ENCODE measurements at places on chromosomes 2 and 18. TPM values are rescaled to one million over a fixed set of nuclear protein-coding genes. Genes with fewer than 3 reads are reported as not detected.
A peak's percentile ranks its signal among the peaks of the same experiment; 100 is the strongest.

DNA sequence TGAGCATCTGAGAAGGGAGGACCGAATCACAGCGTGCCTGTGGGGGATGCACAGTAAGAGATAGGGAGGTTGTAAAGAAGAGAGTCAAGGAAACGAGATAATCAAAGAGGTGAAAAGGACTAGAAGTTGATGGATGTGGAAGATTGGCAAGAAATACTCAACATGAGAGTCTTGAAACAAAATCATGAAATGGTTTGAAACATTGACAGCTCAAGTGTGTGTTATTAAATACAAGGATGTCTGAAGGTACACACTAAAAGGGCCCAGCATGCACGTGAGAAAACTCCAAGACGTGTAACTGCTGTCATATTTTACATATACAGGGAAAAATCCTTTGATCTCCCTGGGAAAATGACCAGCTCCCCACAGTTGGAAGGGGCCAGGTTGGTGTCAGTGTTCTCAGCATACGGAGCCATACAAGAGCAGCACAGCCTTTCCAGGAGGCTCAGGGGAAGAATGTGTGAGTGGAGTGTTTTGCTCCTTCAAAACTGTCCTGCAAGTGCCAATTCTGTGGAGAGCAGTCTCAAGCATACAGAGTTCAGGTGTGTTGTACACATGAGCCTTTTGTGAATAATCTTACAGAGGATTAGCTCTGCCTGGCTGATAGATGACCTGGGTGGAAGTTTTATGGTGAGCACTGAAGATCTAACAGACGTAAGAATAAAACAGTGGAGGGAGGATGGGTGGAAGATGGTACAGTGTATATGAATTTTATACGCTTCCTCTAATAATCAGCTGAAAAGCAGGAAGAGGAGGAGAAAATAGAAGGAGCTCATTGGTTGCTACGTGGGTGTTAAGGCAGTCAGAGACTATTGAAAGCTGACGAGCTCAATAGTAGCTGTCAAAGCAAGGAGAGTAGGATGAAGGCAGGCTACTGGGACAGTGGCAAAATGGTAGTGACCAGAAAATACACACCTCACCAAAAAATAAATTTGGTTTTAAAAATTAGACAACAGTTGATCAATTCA, 126.8 kb downstream of the ATP9B start:
- DNase-seq, result no peak
- H3K36me3 ChIP-seq, result peaks cover 28% of the 10 kb centered on the region
- no peak overlapping the region for H3K4me3 ChIP-seq
- H3K27me3 ChIP-seq, result no peaks in the 10 kb centered on the region
- H3K27ac ChIP-seq, result no peak overlapping the region
- peaks cover 6% of the 10 kb centered on the region for H3K4me1 ChIP-seq

Gene HIBCH
- 17.8 TPM for total RNA-seq

DNA sequence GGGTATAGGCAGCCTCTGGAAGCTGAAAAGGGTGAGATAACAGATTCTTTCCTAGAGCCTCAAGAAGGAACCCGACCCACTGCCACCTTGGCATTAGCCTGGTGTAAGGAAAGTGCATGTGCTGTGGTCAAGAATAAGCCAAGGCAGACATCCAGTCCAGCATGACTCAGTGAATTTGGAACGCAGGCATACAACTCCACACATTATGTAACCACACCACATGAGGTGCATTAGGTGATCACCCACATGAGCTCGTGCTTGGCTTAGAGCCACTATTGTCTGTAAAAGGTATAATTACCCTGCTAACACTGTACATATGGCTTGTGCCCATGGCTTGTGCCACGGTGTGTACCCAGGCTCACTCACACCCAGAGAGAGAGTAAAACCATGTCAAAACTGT, 583.7 kb upstream of the HNMT start:
- H3K36me3 ChIP-seq, result no peaks in the 10 kb centered on the region
- H3K4me1 ChIP-seq, result no peaks in the 10 kb centered on the region
- no peak overlapping the region for H3K27ac ChIP-seq
- DNase-seq, result no peak
- no peaks in the 10 kb centered on the region for H3K27me3 ChIP-seq

DNA sequence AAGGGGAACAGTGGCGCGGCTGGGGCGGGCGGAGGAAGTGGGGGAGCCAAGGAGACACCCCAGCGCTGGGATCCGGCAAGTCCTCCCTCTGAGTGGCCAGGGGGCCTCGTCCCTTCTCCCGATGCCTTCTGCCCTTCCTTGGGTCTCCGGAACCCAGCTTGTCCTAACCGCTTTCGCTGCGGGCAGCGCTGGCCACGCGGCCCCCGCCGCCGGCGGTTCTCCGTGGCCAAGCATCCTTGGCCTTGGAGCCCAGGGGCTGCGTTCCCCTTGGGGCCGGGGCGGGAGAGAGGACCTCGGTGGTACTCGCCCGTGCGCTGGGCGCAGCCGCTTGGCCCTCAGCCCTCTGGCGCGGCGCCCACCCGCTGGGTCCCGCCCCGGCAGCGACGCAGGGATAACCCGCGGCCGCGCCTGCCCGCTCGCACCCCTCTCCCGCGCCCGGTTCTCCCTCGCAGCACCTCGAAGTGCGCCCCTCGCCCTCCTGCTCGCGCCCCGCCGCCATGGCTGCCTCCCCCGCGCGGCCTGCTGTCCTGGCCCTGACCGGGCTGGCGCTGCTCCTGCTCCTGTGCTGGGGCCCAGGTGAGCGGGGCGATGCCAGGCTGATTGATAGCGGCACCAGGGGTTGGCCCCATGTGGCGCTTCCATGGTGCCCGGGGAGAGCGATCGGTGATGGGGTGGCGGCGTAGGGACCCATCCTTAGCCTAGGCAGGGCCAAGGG, 128.7 kb downstream of the UXS1 start:
- peaks cover 6% of the 10 kb centered on the region for H3K4me1 ChIP-seq
- H3K27me3 ChIP-seq, result no peaks in the 10 kb centered on the region
- no peaks in the 10 kb centered on the region for H3K36me3 ChIP-seq
- H3K4me3 ChIP-seq, result peak overlapping the region; percentile 71
- no peak overlapping the region for H3K27ac ChIP-seq

Gene ZNF892
- total RNA-seq, result 1.9 TPM

Gene SLC38A11
- 1.2 TPM for total RNA-seq

Gene CAVIN2
- 29.7 TPM for total RNA-seq

Gene CRYGD
- total RNA-seq, result not detected

DNA sequence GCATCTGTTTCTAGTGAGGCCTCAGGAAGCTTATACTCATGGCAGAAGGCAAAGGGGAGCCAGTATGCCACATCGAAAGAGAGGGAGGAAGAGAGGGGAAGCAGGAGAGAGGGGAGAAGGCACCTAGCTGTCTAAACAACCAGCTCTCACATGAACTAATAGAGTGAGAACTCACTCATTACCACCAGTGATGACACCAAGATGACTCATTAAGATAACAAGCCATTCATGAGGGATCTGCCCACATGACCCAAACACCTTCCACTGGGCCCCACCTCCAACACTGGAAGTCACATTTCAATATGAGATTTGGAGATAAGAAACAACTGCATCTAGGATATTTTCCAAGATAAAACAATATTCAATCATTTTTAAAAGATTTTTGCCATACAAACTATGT, 753.9 kb upstream of the ZEB2 start:
- no peak overlapping the region for H3K27ac ChIP-seq
- no peaks in the 10 kb centered on the region for H3K36me3 ChIP-seq
- no peaks in the 10 kb centered on the region for H3K27me3 ChIP-seq
- DNase-seq, result no peak

Gene LGALSL
- 11.4 TPM for total RNA-seq

Gene WDR54
- 1.6 TPM for total RNA-seq

GRCh38 chr2:62458671-62459081, 47.3 kb downstream of the TMEM17 start:
- no peaks in the 10 kb centered on the region for H3K4me1 ChIP-seq
- no peaks in the 10 kb centered on the region for H3K27me3 ChIP-seq
- no peaks in the 10 kb centered on the region for H3K36me3 ChIP-seq

GRCh38 chr18:36589857-36590543, 238.8 kb downstream of the TPGS2 start:
- no peaks in the 10 kb centered on the region for H3K36me3 ChIP-seq
- no peak overlapping the region for H3K27ac ChIP-seq
- DNase-seq, result no peak
- no peaks in the 10 kb centered on the region for H3K27me3 ChIP-seq

Gene EMILIN1
- total RNA-seq, result 14.3 TPM

Gene TMEFF2
- 0.47 TPM for total RNA-seq

Gene HTRA2
- 26.8 TPM for total RNA-seq

Gene ACSL3
- total RNA-seq, result 65.2 TPM

Gene ELAC1
- total RNA-seq, result 3.9 TPM

DNA sequence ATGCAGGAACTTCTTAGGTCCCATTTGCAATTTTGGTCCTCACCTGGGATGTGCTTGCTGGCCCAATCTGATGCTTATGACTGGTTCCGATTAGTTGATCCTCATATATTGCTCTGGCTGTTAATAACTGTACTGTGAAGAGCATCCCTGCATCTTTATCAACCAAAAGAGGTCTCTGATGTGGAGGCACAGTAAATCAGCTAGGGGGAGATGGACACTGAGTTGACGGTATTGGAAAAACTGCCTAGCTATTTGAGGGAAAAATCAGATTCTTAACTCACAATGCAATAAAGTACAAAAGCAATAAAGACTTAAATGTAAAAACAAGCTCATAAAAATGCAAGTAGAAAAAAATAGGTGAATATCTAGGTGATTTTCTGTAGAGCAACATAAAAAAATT, 188.0 kb upstream of the TCF4 start:
- H3K27ac ChIP-seq, result no peak overlapping the region
- H3K36me3 ChIP-seq, result no peaks in the 10 kb centered on the region
- peaks cover 8% of the 10 kb centered on the region for H3K4me1 ChIP-seq
- no peak for DNase-seq
- H3K4me3 ChIP-seq, result no peak overlapping the region

GRCh38 chr18:59866551-59867269, 33.1 kb upstream of the PMAIP1 start:
- H3K4me3 ChIP-seq, result no peak overlapping the region
- no peak for DNase-seq
- no peaks in the 10 kb centered on the region for H3K4me1 ChIP-seq
- H3K27ac ChIP-seq, result no peak overlapping the region
- H3K27me3 ChIP-seq, result no peaks in the 10 kb centered on the region

Gene SP5
- 1.0 TPM for total RNA-seq

Gene FIGN
- 1.2 TPM for total RNA-seq

Gene EDAR
- total RNA-seq, result not detected

DNA sequence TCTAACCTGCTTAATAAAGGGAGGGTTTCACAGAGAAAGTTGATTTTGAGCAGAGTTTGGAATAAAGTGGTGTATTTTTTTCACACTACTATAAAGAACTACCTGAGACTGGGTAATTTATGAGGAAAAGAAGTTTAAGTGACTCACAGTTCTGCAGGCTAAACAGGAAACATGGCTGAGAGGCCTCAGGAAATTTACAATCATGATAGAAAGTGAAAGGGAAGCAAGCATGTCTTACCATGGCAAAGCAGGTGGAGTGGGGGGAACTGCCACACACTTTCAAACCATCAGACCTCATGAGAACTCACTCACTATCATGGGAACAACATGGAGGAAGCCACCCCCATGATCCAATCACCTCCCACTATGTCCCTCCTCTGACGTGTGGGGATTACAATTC, 546.7 kb downstream of the EPHA4 start:
- no peak for DNase-seq
- no peak overlapping the region for H3K27ac ChIP-seq

- no peak overlapping the region for H3K27ac ChIP-seq
- H3K36me3 ChIP-seq, result peaks cover 93% of the 10 kb centered on the region
- H3K4me3 ChIP-seq, result no peak overlapping the region
- no peak for DNase-seq
Observed at GRCh38 chr2:68178432-68178831, 20.7 kb downstream of the PNO1 start.

DNA sequence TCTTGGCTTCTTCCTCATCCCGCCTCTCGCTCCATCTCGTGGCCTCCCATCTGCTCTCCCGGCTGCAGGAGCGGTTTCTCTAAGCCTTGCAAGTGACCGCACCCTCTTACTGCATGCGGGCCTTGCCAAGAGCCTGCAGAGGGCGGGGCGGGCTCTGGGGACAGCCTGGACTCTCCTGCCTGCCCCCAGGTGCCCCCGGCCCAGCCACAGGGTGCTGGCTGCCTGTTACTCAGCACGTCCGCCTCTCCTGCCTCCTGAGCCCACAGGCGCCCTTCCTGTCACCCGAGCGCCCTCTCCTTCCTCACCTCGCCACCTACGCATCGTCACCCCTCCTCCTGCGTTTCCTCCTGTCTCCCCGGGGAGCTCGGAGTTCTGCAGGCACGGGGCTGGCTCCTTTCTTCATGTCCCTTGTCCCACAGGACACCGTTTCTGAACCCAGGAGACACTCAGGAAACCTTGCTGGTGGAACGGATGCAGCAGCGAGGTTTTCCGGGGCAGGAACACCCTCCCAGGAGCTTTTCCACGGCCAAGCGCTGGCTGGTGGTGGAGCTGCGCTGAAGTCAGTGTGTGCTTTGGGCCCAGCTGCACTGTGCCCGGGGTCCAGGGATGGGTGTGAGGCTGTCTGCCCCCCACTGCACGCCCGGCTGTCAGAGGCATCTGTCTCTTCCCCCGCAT, 28.5 kb downstream of the HPCAL1 start:
- peak overlapping the region; percentile 5 for H3K4me3 ChIP-seq
- H3K27me3 ChIP-seq, result no peaks in the 10 kb centered on the region

Gene KCNG2
- 0.54 TPM for total RNA-seq

DNA sequence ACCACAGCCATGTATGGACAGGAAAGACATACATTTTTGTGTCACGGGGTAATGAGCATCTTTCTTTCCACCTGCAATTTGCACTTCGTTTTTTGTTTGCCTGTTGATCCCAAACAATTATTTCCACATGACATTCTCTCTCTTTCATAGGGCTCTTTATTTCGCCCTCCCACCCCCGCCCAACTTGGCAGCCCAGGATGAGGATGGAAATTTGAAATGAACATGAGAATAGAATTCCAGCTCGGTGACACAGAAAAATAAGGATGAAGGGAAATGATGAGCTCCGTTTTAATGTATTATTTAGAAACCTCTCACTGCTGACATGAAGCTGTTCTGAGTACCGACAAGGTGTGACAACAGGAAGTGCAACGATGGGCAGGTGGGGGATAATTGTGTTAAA, 443.3 kb downstream of the SOCS6 start:
- no peaks in the 10 kb centered on the region for H3K4me1 ChIP-seq
- H3K4me3 ChIP-seq, result no peak overlapping the region
- DNase-seq, result no peak
- H3K27me3 ChIP-seq, result no peaks in the 10 kb centered on the region
- H3K36me3 ChIP-seq, result no peaks in the 10 kb centered on the region

Gene SIX2
- total RNA-seq, result 30.4 TPM

- peak; percentile 69 for DNase-seq
- H3K27ac ChIP-seq, result peak overlapping the region; percentile 97
- peaks cover 43% of the 10 kb centered on the region for H3K4me1 ChIP-seq
- H3K27me3 ChIP-seq, result no peaks in the 10 kb centered on the region
- H3K4me3 ChIP-seq, result peak overlapping the region; percentile 80
- H3K36me3 ChIP-seq, result no peaks in the 10 kb centered on the region
Observed at GRCh38 chr2:38602136-38602731, 494 bp downstream of the HNRNPLL start.

Gene NRP2
- total RNA-seq, result 5.8 TPM

- no peak overlapping the region for H3K27ac ChIP-seq
- peaks cover 3% of the 10 kb centered on the region for H3K4me1 ChIP-seq
- DNase-seq, result no peak
- H3K4me3 ChIP-seq, result no peak overlapping the region
Observed at GRCh38 chr2:136005462-136006196, 20.2 kb upstream of the DARS1 start.

All from psoas muscle (tissue), 8 donors.